ENCODE measurements at places on chromosomes 16 and 17. TPM values are rescaled to one million over a fixed set of nuclear protein-coding genes. Genes with fewer than 3 reads are reported as not detected.

The METTL22 gene
- polyA plus RNA-seq = 17.2 TPM

- no peak for DNase-seq
- no peak overlapping the region for H3K4me3 ChIP-seq
- H3K36me3 ChIP-seq = peaks cover 28% of the 10 kb centered on the region
- peaks cover 43% of the 10 kb centered on the region for H3K4me1 ChIP-seq
- peaks cover 24% of the 10 kb centered on the region for H3K27me3 ChIP-seq
Measured at GRCh38 chr17:7218758-7219157, 878 bp downstream of the DLG4 start.

- no peaks in the 10 kb centered on the region for H3K36me3 ChIP-seq
- no peak overlapping the region for H3K27ac ChIP-seq
- H3K27me3 ChIP-seq = peaks cover 4% of the 10 kb centered on the region
Measured at GRCh38 chr17:74512036-74512435, 19.2 kb downstream of the CD300LB start.

DNA sequence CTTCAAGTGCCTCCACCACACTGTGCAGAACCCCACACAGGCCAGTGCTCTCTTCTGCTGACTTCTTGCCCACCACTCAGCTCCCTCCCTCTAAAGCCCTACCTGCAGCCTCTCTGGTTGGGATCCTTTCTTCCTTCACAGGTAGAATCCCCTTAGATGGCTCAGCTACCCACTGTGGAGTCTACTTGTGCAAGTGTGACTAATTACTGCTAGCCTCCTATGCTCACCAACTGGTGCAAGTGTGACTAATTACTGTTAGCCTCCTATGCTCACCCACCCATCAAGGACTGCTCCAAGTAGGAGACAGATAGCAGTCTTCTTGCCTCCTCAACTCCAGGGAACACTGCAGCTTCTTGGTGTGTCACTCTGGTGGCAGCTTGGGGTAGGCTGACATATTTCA is 43.6 kb downstream of the TEX14 start:
- no peak overlapping the region for H3K27ac ChIP-seq
- no peaks in the 10 kb centered on the region for H3K4me1 ChIP-seq
- no peak overlapping the region for H3K4me3 ChIP-seq
- DNase-seq = no peak
- H3K36me3 ChIP-seq = no peaks in the 10 kb centered on the region

The ACD gene
- polyA plus RNA-seq = 28.0 TPM

- H3K27ac ChIP-seq = no peak overlapping the region
- DNase-seq = no peak
- no peaks in the 10 kb centered on the region for H3K27me3 ChIP-seq
- no peak overlapping the region for H3K4me3 ChIP-seq
Measured at GRCh38 chr16:56747486-56748045, 17.6 kb downstream of the NUP93 start.

The FBXO39 gene
- 1.8 TPM for polyA plus RNA-seq

DNA sequence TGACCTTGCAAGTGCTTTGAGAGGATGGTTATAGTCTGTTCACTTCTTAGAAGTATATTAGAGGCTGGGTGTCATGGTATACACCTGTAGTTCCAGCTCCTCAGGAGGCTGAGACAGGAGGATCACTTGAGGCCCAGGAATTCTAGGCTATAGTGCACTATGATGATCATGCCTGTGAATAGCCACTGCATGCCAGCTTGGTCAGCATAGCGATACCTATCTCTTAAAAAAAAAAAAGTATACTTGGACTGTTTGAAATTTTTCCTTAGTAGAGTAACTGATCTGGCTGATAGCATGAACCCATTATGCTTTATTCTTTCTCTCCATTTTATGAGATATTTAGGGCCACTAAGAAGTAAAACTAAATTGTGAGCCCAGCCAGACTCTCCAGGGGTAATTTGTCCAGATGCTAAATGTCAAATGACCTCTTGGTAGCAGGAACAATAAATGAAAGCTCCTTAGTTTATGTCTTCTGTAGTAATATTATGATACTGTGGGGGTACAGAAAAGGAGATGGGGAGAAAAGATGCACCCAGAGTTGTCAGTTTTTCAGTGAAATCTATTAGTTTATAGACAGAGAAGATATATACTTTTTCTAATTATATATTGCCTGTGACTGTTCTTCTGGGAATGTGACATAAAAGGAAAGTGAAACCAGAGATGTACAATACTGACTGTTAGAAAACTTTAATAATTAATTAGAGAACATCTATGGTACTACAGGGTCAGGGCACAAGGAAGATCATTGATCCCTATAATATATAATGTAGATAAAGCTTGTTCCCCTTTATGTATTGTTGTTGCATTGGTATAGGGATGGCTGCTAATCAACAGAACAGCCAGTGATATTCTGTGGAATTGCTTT is 335.3 kb upstream of the TBX2 start:
- no peaks in the 10 kb centered on the region for H3K36me3 ChIP-seq
- H3K4me1 ChIP-seq = peaks cover 17% of the 10 kb centered on the region
- peak; percentile 36 for DNase-seq
- no peak overlapping the region for H3K4me3 ChIP-seq
- no peak overlapping the region for H3K27ac ChIP-seq

- no peak overlapping the region for H3K4me3 ChIP-seq
- no peak overlapping the region for H3K27ac ChIP-seq
- no peaks in the 10 kb centered on the region for H3K4me1 ChIP-seq
Measured at GRCh38 chr17:6868582-6868981, 37.1 kb upstream of the TEKT1 start.

The SMARCE1 gene
- 127 TPM for polyA plus RNA-seq

GRCh38 chr16:1002399-1003166 is 21.0 kb downstream of the SOX8 start:
- no peak overlapping the region for H3K27ac ChIP-seq
- peaks cover 8% of the 10 kb centered on the region for H3K27me3 ChIP-seq
- DNase-seq = no peak
- no peaks in the 10 kb centered on the region for H3K36me3 ChIP-seq
- H3K4me1 ChIP-seq = no peaks in the 10 kb centered on the region
- H3K4me3 ChIP-seq = no peak overlapping the region

GRCh38 chr17:19461116-19461515 is 50.1 kb downstream of the RNF112 start:
- H3K4me1 ChIP-seq = peaks cover 5% of the 10 kb centered on the region
- H3K27me3 ChIP-seq = no peaks in the 10 kb centered on the region
- no peak overlapping the region for H3K4me3 ChIP-seq
- H3K36me3 ChIP-seq = no peaks in the 10 kb centered on the region
- H3K27ac ChIP-seq = no peak overlapping the region

DNA sequence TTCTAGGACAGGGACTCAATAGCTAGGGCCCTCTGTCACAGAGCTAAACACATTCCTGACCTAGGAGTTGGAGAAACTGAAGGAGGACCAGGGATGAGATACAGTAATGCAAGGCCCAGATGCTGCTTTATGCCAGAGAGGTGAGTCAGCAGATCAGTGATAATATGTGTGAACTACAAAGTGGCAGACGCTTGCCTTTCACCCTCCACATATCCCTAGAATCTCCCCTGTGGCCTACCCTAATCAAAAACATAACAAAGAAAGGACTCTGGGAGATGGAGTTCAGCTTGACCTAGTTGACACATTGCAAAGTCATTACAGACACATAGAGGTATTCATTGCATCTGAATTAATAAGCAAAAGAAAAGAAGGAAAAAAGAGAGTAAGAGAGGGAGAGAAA is 417.6 kb upstream of the DYNLRB2 start:
- no peaks in the 10 kb centered on the region for H3K4me1 ChIP-seq
- no peak overlapping the region for H3K27ac ChIP-seq
- no peak for DNase-seq
- no peaks in the 10 kb centered on the region for H3K27me3 ChIP-seq
- no peaks in the 10 kb centered on the region for H3K36me3 ChIP-seq

The TRIM72 gene
- polyA plus RNA-seq = 0.10 TPM

DNA sequence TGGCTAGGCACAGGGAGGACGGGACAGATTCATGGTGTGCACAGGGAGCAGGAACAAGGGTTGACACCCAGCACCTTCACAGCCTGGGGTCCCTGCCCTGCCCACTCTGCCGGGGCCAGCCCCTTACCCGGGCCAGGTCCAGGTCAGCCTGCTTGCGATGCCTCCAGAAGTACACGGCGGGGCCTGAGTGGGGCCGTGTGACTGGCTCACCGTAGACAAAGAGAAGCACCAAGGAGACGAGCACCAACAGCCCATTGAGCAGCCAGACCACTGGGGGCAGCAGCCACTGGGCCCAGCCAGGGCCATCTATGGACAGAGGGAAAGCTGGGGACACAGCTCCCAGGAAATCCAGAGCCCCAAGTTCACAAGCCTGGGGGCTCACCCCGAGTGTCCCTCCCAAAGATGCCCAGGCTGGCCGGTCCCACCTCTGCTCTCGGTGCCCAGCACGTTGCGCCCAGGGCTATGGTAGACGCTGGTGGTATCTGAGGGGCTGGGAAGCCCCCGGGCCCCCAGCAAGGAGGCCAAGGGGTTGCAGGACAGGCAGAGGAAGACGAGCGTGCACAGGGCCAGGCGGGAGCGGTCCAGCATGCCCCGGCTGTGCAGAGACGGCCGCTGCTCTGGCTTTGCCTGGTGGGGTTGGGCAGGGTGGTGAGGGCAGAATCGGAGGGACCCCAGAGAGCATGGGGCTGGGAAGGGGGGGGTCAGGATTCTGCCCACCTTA is 19.8 kb downstream of the SREBF1 start:
- no peak for DNase-seq
- H3K27me3 ChIP-seq = no peaks in the 10 kb centered on the region
- no peak overlapping the region for H3K4me3 ChIP-seq
- H3K27ac ChIP-seq = no peak overlapping the region

DNA sequence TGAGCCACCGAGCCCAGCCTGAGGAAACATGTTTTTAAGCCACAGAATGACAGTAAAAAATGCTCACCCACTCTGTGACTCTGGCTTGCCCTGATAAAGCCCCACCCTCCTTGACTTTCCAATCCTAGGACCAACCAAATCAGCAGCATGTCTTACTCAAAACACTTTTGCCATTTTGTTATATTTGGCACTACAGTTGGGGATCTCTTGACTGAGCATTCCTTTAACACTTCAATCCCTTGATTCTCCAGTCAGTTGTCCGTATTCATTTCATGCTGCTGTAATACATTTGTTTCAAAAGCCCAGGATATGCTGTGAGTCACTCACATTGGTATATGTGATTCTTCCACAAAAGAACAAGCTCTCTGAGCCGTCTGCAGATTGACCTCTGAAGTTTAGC is 8.2 kb downstream of the MYH3 start:
- peaks cover 9% of the 10 kb centered on the region for H3K36me3 ChIP-seq
- H3K27ac ChIP-seq = no peak overlapping the region
- DNase-seq = no peak
- no peaks in the 10 kb centered on the region for H3K27me3 ChIP-seq

All from large intestine (tissue), 12 donors.